NCI-H345 (cell line): ENCODE measurements at places on chromosomes 5 and 9.

DNA sequence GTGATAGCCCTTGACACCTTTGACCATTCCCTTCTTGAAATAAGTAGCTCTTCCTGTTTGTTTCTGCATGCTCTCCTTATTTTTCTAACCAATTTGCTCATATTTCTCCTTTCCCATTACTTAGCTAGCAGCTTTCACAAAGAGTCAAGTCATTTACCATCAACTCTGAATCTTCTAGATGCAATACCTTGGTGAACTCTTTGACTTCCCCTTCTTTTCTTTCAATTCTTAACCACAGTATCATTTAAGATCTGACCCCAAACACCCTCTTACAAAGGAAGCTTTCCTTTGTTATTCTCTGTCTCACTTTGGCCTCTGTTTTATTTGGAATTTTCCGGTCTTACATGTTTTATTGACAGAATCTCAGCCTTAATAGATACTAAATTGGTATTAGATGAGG, 14.0 kb downstream of the NFX1 start:
- no peak for DNase-seq

DNA sequence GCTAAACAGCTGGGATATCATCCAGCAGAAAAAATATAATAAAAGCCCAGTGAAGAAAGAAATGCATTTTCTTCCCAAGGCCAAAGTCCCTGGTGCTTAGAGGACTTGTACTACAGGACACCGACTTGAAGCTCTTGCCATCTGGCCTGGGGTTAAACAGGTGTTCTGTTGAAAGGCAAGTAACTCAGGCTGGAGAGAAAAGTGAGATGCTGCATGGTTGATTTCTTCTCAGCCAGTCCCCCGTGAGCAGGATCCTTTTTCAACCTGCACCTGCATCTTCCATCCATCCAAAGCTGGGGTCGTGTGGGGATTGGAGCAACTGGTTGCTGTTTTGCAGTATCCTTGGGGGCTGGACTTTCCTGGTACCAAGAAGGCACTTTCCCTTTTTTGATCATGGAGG, 146.1 kb upstream of the RPS23 start:
- no peak for DNase-seq

- DNase-seq, result no peak
Measured at GRCh38 chr5:90934738-90935137, 376.1 kb downstream of the ADGRV1 start.

DNA sequence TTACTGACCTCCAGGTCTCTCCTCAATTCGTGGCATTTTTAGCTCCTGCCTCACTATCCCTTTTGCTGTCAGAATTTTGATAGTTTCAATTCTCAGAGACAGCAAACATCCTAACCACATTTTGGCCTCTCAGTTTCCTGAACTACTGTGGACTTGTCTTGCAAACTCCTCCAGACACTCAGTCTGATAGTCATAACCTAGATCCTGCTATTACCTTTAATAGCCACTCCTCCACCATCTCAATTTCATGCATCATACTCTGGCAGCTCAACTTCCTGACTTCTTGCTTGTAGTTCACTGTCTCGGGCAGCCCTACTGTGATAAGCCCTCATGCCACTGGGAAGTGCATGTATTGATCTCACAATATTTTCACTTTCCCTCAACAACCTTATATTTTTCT, 481.8 kb upstream of the CDH18 start:
- DNase-seq, result no peak

DNA sequence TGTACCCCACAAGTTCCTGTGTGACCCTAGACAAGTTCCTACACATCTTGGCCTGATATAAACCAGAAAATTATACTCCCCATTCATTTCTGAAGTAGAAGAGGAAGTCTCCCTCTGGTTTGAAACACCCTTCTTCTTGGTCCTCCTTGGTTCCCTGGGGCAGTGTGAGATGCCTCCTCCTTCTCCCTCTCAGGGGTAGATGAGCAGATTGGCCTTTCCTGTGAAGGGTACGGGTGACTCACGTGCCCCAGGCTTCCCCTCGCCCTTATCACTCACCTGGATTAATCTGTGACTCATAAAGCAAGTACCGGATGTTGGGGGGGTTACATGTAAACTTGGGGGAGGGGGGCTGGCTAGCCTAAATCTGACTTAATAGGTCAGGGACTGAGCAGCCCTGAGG, 11.1 kb upstream of the AQP3 start:
- no peak for DNase-seq

- no peak for DNase-seq
Measured at GRCh38 chr5:171478946-171479775, 59.7 kb downstream of the FGF18 start.

- no peak for DNase-seq
Measured at GRCh38 chr9:131693651-131694597, 46.0 kb downstream of the RAPGEF1 start.

DNA sequence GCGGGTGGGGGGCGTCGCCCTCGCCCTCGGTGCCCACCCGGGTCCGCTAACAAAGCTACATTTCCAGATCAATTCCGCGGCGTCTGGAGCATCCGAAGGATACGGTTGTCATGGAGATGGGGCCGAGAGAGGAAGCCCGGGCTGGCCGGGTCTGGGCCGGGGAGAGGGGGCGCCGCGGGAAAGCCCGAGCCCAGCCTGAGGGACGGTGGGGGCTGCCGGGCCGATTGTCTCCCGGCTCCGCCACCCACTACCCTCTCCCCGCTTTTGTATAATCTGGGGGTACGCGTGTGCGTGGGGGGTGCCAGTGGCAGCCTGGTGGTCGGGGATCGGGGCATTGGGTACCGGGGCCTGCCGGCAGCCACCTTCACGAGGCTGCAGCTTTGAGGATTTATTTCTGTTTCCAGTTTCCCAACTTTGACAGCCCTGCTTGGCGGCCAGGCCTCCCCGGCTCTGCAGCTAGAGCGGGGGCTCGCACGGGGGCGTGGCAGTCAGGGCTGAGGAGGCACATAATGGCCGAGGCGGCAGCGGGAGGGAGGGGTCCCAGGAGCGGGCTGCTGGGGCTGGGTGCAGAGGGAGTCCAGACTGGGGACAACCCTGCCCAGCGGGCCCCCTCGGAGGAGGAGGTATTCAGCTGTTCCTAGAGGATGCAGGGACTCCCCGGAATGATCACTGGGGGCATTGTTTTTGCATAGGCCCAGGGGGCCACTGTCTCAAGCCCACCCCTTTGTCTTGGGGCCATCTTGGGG, 626 bp downstream of the PSD2 start:
- DNase-seq, result no peak

DNA sequence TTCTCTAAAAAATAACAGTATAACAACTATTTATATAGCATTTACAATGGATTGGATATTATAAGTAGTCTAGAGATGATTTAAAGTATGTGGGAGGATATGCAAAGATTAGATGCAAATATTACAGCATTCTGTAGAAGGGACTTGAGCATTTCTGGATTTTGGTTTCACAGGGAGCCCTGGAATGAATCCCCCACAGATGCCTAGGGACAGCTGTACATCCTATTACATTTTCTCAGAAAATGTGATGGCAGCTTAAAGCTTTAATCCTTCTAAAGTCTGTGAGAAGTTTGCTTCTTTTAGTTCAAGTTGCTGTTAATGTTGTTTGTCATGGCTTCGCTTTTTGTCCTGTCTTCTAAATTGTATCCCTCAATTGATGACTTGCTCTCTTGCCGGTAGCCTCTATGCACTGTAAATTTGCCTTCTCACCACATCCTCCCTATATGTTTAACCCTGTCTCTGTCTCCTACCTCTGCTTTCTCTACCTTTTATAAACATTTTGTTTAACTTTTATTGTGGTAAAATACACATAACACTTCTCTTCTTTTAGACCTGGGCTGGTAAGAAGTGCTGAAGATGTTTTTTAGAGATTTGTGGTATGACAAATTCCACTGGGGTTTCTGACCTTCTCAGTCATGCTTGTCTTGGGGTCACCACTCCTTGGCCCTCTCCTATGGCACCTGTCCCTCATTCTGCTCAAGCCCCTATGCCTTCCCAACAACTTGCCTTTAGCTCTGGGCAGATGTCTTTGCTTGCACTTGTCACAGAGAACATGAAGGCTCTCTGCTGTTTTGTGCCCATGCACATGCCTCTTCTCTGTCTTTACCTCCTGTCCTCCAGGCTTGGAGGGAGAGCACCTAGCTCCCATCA, 37.9 kb downstream of the LNPEP start:
- DNase-seq, result no peak

DNA sequence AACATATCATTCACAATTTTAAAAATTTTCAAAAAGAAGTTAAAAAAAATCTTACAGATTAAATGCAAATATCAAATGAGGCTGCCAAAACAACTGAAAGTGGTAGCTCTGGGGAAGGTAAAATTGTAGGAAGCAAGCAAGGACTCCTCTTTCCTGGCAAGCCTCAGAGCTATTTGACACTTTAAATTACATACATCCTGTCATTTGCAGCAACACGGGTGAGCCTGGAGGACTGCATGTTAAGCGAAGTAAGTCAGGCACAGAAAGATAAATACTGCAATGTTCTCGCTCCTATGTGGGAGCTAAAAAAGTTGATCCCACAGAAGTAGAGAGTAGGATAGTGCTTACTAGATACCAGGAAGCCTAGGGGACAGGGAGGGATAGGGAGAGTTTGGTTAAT, 58.0 kb downstream of the LPAR1 start:
- no peak for DNase-seq

DNA sequence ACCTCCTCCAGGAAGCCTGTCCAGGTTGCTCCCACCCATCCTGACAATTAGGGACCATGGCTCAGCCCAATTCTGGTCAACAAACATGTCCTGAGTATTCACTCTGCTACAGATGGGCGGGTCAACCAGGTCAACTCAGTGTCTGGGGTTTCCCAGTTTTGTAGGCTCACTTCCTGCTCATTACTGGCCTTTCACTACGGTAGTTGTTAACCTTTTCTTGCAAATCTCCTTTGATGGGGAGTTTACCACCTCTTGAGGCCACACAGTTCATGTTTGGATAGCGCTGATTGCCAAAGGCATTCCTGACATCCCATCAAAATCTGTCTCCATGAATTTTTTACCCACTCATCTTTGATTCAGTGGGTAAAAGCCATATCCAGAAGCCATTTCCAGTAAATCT, 13.8 kb downstream of the TMEM8B start:
- no peak for DNase-seq

GRCh38 chr5:61575103-61575502, 243.0 kb downstream of the ZSWIM6 start:
- DNase-seq, result no peak

GRCh38 chr5:171705830-171706468, 79.7 kb upstream of the SMIM23 start:
- DNase-seq, result no peak

DNA sequence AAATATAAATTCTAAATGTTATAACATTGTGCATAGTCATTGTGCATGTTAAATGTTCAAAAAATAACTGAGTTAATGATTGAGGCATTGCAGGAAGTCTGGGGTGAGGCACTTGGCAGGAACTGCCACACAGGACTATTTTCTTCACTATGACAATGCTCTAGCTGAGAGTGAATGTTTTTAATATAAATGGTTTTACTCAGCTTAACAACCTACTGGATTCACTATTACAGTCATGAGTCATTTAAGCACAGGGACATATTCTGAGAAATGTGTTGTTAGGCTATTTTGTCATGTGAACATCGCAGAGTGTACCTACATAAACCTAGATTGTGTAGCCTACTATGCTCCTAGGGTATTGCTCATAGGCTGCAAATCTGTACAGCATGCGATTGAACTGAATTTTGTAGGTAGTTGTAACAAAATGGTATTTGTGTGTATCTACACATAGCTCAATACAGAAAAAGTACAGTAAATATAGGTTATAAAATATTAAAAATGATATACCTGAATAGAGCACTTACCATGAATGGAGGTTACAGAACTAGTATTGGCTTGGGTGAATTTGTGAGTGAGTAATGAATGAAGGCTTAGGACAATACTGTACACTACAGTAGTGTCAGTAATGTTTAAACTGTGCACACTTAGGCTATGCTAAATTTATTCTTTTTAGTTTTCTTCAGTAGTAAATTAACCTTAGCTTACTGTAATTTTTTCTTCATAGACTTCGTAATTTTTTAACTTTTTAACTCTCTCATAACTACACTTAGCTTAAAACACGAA, 346.1 kb upstream of the PTGER4 start:
- no peak for DNase-seq

DNA sequence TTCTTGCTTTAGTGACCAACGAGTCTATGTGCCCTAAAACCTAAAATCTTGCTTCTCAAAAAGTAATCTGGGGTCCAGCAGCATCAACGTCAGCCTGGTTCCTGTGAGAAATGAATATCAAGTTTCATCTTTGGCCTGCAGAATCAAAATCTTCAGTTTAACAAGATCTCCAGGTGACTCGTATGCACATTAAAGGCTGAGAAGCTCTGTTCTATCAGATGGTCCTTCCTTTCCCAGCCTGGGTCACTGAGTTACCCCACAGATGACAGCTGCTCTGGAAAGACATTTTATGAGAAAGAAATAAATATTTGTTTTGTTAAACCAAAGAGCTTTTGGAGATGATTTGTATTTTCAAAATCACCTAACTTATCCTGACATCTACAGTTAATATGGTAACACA, 75.8 kb downstream of the ADAMTSL1 start:
- DNase-seq, result no peak

DNA sequence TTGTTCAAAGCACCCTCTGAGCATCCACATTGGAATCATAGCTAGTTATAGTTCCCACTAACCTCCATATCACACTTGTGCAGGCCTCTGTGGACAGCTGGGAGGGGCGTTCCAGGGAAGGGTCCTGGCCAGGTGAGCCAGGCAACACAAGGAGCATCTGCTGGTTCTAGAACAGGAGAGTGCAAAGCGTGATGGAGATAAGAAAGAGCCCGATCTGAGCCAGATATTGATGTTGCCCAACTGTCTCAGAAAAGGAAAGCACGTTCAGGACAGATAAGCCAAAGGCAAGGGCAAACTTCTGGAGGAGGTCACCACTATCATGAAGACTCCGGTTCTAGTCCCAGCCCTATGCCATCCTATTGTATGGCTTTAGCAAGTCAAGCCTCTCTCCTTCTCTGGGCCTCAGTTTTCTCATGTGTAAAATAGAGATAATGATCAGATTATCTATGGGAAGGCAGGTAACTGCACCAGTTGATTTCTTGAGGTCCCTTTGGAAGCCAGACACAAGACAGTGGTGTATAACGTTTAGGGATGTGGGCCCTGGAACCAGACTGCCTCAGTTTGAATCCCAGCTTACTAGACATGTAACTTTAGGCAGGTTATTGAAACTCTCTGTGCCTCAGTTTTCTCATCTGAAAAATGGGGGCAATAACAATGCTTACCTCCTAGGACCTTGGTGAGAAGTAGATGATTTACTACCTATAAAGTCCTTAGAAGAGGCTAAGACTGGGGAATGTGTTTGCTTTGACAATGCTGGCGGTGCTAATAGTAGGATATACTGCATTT, 19.8 kb downstream of the GABBR2 start:
- no peak for DNase-seq

DNA sequence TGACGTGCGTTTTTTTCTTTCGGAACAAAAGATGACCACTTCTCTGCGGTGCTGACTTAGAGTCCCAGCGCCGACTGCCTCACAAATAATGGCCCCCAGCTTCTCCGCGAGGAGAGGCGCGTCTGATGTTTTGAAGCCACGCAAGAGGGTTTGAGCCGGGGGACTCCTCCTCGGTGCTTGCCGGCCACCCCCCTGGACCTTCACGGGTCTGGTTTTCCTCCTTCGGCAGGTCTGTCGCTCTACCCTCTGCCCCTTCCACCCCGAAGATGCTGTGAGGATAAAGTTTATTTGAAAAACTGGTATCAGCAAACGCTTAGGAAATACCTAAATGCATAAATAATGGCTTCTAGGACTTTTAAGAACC, 584 bp downstream of the USP20 start:
- DNase-seq, result no peak
